ENCODE measurements at places on chromosomes 12 and 14.

DNA sequence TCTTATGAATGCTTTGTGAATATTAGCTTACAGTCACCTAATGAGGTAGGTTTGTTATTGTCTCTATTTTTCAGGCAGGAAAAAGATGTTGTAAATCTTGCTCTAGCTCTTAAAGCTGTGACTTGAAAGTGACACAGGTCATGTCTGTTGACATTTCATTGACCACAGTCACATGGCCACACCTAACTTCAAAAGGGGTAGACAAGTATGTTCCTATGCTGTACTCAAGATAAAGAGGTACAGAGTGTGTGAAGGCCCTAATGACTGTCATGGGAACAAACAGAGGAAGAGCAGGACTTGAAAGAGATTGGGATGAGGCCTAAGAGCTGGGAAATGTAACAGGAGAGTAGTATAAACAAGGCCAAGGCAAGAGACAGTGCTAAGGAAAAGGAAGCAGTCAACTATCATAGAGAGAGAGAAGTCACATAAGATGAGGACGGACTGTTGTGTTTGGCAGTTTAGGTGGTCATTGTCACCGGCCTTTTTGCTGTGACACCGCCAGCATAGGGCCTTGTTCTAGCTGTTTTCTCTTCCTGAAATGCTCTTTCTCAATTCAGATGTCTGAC lies 181.0 kb downstream of the CFAP54 start:
- DNase-seq: no peak

DNA sequence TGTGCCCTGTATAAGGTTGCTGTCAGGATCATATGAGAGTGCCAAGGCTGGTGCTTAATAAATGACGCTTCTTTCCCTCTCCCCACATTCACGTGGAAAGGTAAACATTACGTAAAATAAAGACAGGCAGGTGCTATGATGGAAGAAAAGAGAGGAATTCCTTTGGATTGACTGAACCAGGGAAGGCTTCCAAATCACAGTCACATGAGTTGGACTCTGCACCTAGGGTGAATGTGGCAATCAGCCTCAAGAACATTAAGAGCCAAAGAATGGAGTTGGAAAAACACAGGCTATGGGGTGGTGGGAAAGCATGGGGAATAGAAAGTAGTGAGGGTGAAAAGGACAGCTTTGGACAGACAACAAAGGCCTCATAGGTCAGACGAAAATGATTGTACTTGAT lies 473.1 kb downstream of the VRK1 start:
- DNase-seq: no peak

- no peak for DNase-seq
These were observed 64.2 kb upstream of the BCAT1 start for GRCh38 chr12:25013061-25013460.

DNA sequence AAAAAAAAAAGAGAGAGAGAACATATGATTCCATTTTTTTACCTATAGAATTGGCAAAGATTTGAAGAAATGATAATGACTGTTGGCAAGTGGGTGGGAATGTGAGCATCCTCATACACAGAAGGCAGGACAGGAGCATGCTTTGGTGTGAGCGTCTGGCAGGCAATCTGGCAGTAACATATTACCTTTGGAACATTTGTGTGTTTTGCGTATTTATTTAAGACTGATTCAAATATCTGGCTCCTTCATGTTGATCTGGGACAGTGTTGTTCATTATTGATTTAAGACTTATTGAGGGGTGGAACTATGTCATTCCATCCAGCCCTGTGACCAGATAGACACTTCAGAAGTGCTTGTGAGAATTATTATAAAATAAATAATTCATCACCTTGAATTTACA lies 53.1 kb downstream of the PPP1R36 start:
- DNase-seq: no peak

DNA sequence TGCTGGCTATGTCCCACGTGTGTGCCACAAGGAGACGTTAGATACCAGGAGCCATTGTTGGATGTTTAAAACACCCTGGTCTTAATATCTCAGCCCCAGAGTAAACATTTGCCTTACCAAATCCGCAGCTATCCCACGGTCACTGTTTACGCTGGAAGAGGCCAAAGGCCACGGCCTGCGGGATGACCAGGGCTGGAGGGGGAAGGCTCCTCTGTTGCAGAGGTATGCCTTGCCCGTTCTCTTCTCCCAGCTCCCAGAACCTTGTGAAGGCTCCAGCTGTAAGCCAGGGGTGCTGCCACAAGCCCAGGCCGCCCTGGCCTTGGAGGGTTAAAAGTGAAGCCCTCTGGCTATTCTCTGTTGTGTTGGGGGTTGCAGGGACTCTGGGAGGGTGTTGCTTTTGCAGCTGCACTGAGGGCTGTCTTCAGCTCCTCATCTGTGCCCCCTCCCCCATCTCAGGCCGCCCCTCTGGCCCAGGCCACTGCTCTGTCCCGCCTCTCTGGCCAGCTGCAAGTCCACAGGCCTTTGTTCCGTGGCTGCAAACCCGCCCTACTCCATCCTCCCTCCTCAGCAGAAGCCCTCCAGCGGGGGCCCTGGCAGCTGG lies 2.5 kb downstream of the PLEKHG3 start:
- no peak for DNase-seq

GRCh38 chr14:89357655-89358297 lies 59.3 kb downstream of the FOXN3 start:
- no peak for DNase-seq

DNA sequence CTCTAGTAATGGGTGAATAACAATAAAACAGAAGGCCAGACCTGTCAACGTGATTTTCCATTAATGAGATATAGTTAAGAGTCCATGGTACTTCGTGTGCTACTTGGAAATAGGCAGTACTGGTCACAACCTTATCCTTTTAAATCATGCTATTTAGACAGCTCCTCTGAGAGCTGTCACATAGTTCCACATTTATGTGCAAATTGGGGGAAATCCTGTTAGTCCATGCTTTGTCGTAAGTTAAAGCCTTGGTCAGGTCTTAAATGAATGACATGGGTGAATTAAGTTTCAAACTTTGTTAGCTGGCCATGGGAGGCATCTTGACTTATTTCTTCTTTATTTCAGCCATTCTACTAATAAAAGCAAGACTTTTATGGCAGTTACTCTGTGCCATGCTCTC lies 11.9 kb upstream of the BHLHE41 start:
- no peak for DNase-seq

DNA sequence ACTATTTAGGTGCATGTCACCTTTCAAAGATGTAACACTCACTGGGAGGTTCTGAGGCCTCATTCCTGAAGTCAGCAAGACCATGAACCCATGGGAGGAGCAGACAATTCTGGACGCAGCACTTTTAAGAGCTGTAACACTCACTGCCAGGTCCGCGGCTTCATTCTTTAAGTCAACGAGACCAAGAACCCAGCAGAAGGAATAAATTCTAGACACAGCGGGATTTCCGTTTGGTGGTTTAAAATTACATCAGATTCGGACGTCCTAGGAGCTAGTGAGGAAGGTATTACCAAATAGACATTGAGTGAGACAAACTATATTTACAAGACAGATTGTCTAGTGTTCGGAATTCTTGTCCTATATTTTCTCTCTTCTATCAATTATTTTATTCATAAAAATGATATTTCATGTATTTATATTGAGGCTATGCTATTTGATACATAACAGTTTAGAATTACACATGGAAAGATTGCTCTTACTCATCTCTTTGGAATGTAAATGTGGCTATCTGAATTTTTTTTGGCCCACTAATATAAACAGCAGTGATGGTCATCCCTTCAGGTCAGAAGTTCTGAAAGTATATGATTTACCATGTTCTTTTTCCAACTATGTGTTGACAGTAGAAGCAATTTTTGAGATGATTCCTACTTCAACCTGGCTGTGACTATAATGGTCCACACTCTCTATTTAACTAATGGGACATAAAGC lies 1973.0 kb upstream of the FLRT2 start:
- no peak for DNase-seq

Measured in cortex of kidney (tissue), 1 donor.